Gastroesophageal sphincter (tissue), 4 donors: ENCODE measurements at places on chromosomes 16 and 17.

- ATAC-seq = no peak
Measured at GRCh38 chr17:3502466-3502865, 26.7 kb downstream of the ASPA start.

DNA sequence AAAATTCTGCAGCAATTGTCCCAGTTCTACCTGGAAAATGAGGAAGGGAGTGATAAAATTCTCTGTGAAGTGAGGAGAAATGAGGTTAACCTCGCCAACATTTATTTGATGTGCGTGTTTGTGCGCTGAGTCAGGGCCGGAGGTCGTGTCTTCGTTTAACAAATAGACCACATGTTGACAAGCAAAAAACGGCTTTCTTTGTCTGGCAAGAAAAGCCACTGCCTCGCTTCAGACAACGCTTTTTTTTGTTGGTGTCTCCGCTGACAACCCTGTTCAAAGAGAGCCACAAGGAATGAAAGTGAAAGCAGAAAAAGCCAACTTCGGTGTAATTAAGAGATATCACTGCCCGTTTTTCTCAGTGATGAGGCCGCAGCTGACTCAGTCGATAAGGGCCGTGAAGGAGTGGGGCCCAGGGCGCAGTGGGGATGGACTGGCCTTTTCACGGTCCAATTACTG is 510.6 kb downstream of the CDH13 start:
- no peak for ATAC-seq

GRCh38 chr16:63672493-63672892 is 1449.4 kb downstream of the CDH11 start:
- no peak for ATAC-seq

- ATAC-seq = no peak
Measured at GRCh38 chr16:19710991-19711545, 7.0 kb downstream of the KNOP1 start.

- no peak for ATAC-seq
Measured at GRCh38 chr17:72567774-72568173, 447.0 kb downstream of the SOX9 start.

DNA sequence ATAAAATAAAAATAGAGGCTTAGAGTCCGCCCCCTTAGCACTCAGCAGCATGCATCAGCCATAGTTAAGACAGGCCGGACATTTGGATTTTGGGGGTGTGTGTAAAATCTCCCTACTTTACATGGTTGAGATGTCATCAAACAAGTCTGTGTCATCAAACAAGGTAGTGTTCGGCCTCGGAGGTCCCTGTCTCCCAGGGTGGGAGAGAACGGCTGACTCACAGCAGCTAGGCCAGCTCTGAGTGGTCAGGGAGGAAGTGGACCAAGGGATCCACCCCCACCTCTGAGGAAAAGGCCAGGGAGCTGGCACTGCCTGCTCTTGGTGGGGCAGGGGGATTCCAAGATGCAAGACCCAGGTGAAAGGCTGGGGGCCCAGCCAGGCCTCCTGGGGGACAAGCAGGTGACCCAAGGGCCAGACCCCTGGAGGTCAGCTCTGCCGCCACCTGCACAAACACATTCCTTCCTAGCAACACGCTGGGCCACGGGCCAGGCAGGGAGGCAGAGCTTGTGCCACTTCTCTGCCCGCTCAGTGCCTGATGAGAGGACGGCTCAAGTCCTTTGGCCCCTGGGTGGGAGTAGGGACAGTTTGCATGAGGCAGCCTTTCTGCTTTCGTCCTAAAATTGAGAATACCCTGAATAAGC is 28.5 kb downstream of the KIFC3 start:
- no peak for ATAC-seq
